Bronchus fibroblast of lung (primary cell): ENCODE measurements at places on chromosomes 13 and 19. TPM values are rescaled to one million over a fixed set of nuclear protein-coding genes. Genes with fewer than 3 reads are reported as not detected.

The FOXO1 gene
- 2.8 and 3.5 TPM in 2 replicates for total RNA-seq

The SBK2 gene
- total RNA-seq = not detected in 2 replicates

The RDH8 gene
- not detected in 2 replicates for total RNA-seq

The MPND gene
- 3.5 and 4.8 TPM in 2 replicates for total RNA-seq

The ZNF548 gene
- 7.1 and 9.1 TPM in 2 replicates for total RNA-seq

The RHPN2 gene
- 2.1 and 2.9 TPM in 2 replicates for total RNA-seq

The SLC17A7 gene
- not detected in 2 replicates for total RNA-seq

The ZNF490 gene
- 5.6 and 5.7 TPM in 2 replicates for total RNA-seq

The SELENOV gene
- total RNA-seq = not detected in 2 replicates

The DIRAS1 gene
- 0.34 and 0.59 TPM in 2 replicates for total RNA-seq

The LRP3 gene
- 21.4 and 22.2 TPM in 2 replicates for total RNA-seq

The BSG gene
- total RNA-seq = 569 and 576 TPM in 2 replicates

The CD177 gene
- not detected in 2 replicates for total RNA-seq

The FFAR3 gene
- not detected in 2 replicates for total RNA-seq

The GPR12 gene
- total RNA-seq = not detected in 2 replicates

The MED26 gene
- 5.4 and 7.1 TPM in 2 replicates for total RNA-seq

The TNFRSF19 gene
- total RNA-seq = 26.9 and 34.5 TPM in 2 replicates

The TJP3 gene
- not detected in 2 replicates for total RNA-seq

The JSRP1 gene
- 0.15 TPM in 1 of 2 replicates, not detected in the other for total RNA-seq

The P2RY11 gene
- total RNA-seq = 0.50 and 1.2 TPM in 2 replicates

The ZNF534 gene
- not detected in 2 replicates for total RNA-seq

The OVOL3 gene
- not detected in 2 replicates for total RNA-seq

The PSG3 gene
- total RNA-seq = not detected in 2 replicates

The GPR4 gene
- under 0.01 and 0.17 TPM in 2 replicates for total RNA-seq

The DNASE2 gene
- total RNA-seq = 21.3 and 28.6 TPM in 2 replicates

The MCF2L gene
- total RNA-seq = 0.34 TPM in 1 of 2 replicates, not detected in the other

The IZUMO2 gene
- total RNA-seq = not detected in 2 replicates

The ANKRD24 gene
- 0.15 and 2.0 TPM in 2 replicates for total RNA-seq

The EBI3 gene
- 0.34 TPM in 1 of 2 replicates, not detected in the other for total RNA-seq

The ATP7B gene
- 1.8 TPM in 2 replicates for total RNA-seq

The IGLON5 gene
- total RNA-seq = not detected in 2 replicates

The PEAK3 gene
- total RNA-seq = 0.15 TPM in 1 of 2 replicates, not detected in the other

The CYP4F2 gene
- total RNA-seq = not detected in 2 replicates

The SLITRK1 gene
- under 0.01 and 0.17 TPM in 2 replicates for total RNA-seq

The PALM3 gene
- total RNA-seq = 0.15 and 0.17 TPM in 2 replicates

The PCP2 gene
- not detected in 2 replicates for total RNA-seq

The KLK5 gene
- total RNA-seq = not detected in 2 replicates

The URAD gene
- not detected in 2 replicates for total RNA-seq

The C19orf38 gene
- total RNA-seq = 0.15 and 0.17 TPM in 2 replicates

The PSG11 gene
- total RNA-seq = not detected in 2 replicates

The CELF5 gene
- not detected in 2 replicates for total RNA-seq

The SCN1B gene
- total RNA-seq = 4.0 and 4.3 TPM in 2 replicates

The CHAF1A gene
- total RNA-seq = 31.1 and 31.4 TPM in 2 replicates

The CACNA1A gene
- 0.15 and 0.17 TPM in 2 replicates for total RNA-seq

The KCNJ14 gene
- total RNA-seq = 0.15 and 0.50 TPM in 2 replicates
